ENCODE measurements at places on chromosomes 7 and 10.

GRCh38 chr7:50869108-50869725 lies 86.5 kb upstream of the GRB10 start:
- no peak for DNase-seq

GRCh38 chr7:17769918-17770317 lies 170.4 kb downstream of the SNX13 start:
- peak; percentile 35 for DNase-seq

GRCh38 chr10:90969947-90970673 lies 49.2 kb upstream of the ANKRD1 start:
- DNase-seq: no peak

- DNase-seq: no peak
Measured at GRCh38 chr10:63219749-63220148, 86.6 kb downstream of the NRBF2 start.

DNA sequence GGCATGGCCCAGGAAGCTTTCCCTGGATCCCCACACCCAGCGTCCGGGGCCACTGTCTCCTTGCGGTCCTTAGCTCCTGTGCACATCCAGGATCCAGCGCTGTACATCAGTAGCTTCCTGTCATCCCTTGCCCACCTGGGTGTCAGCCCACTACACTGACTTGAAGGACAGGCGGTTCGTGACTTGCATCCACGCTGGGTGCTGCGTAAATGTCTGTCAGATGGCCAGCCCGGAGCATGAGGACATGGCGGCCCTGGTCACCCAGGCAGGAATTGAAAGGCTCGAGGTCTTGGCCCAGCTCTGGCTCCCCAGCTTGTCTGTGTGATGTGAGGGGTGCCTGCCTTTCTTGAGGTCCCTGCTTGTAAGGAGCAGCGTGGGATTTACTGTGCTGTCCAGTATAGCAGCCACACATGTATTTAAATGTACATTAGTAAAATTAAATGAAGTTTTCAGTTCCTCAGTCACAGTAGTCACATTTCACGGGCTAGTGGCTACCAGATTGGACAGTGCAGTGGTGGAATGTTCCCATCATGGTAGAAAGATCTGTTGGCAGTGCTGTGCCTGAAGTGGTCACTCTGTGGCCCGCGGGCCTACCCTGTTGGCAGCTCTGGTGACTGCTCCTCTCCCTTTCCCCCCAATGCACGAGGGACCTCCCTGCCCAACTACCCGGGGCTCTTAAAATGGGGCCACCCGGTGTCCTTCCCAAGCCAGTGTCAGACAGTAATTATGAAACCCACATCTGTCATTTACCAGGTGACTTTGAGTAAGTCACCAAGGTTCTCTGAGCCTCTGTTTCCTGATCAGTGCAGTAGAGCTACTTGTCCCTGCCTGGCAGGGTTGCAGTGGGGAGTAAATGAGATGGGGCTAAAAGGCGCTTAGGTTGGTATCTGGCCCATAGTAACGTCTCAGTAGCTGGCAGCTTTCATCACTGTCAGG lies 97.8 kb upstream of the PPIF start:
- no peak for DNase-seq

- no peak for DNase-seq
Measured at GRCh38 chr10:5601826-5602495, 64.4 kb downstream of the ASB13 start.

- no peak for DNase-seq
Measured at GRCh38 chr7:47779341-47779771, 168.9 kb downstream of the PKD1L1 start.

- DNase-seq: no peak
Measured at GRCh38 chr10:73519336-73519735, 23.5 kb upstream of the PPP3CB start.

DNA sequence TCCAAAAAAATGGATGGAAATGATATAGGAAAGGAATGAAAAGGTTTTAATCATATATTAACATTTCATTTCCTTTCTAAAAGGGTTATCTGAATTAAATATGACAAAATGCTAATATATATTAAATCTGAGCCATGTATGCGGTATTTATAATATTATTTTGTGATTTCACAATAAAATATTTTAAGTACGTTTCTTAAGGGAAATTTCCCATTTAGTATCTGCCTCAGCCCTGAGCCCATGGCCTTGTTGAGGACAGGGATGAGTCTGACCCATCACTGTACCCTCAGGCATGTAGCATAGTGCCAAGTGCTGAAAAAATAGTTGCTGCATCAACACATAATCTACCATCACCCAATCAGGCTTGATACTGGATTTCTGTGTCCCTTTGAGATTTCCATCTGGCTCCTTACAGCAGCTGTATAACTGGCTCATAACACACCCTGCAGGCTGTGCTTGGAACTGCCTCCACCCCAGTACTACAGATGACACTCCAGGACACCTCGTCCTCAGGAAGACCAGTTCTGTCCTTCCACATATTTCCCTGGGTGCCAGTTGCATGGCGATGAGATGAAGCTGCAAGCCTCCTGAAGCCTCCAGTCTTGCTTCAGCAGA lies 59.4 kb upstream of the ASAH2 start:
- DNase-seq: peak; percentile 27

- no peak for DNase-seq
Measured at GRCh38 chr10:101959346-101959916, 96.5 kb downstream of the ARMH3 start.

GRCh38 chr7:43758029-43758821 lies at the start of gene BLVRA:
Gene BLVRA, plus strand, starts transcription at chr7:43758680. Its CDS starts 12,479 bp downstream, at chr7:43771159.
- DNase-seq: peak; percentile 81

DNA sequence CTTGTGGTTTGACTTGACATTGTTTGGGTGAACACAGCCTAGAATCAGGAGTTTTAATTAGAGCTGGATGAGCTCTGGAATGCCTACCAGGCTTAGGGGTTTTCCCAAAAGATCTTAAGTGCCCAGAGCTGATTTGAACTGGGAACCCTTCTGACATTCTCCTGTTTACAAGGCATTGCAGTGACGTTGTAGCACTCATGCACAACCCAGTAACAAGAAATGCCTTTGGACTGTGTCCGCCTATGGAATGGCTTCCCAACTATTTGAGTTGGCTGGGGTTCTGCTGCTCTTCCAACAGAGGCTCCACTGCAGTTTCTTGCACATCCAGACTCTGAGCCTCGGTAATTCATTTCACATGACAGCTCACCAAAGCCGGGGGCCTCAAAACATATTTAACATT lies 76.7 kb upstream of the MKX start:
- DNase-seq: no peak

- no peak for DNase-seq
Measured at GRCh38 chr7:106952658-106953231, 87.7 kb downstream of the PIK3CG start.

DNA sequence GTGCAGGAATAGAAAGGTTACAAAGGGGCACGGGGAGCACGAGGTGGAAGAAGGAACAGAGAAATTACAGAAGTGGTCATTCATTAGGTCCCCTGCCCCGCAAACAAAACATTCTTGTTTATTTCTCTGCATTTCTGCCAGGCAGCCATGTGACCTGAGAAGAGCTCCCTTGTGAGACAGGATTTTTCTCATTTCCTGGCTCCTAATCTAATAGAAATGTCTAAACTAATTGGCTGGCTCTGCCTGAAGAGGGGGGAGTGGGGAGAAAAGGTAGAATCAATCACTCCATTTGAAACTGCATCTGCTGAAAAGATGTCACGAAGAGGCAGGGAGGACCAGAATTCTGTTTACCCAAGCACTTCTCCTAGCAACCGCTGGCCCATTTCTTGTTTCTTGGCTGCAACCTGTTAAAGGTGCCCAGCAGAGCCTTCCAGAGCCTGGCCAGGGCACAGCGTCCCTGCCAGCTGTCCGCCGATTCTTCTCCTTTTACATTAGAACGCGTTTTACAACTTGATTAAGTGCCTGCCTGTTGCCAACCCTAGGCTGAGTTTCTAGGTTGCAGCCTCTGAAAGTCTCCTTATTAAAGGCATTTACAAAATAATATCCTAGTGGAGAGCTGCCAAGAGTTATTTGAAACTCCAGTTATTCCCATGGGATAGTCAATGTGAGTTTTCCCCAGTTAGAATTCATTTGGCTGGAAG lies 1227.6 kb downstream of the TYW1 start:
- DNase-seq: no peak

DNA sequence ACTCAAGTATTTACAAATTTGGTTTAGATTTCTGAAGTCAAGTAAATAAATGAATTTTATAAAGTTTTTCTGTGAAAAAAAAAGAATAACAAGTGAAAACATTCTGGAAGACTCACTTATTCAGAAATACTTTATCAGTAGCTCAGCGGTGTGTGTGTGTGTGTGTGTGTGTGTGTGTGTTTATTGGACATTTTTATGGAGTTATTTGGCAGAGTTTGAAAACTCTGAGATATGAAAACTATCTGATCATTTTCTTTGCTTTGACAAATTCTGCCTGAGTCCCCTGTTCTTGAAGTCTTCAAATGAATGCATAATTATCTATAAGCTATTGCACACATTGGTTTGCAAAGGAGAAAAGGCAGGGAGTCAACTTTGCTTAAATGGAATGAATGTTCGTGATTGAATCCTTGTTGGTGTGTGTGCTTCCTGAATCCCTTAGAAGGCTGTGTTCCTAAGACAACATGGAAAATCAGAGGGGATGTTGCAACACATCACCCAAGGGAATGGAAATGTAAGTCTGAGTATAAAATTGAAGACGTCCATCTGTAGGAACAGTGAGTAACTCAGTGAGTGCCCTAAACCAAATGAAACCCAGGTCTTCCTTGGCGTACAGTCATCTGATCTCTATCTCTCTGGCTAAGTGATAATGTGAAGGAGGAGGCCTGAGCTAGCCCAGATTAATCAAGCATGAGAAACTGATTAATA lies 160.9 kb downstream of the REEP3 start:
- DNase-seq: no peak

DNA sequence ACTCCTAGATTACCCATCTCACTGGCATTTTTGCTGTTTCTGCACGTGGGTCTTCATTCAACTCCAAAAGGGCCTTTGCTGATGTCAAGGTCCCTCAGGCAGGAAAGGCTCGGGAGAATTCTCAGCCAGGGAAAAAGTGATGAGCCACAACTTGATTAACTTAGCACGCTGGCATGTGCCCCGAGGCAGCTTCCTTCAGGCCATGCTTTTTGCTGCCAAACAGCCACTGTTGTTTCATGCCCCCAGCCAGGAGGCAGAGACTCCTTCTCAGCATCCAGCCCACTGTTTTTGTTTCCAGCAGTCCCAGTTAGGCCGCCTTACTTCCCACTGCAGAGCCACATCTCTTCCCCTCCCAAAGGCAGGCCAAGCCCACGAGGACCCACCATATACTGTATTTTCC lies 266.5 kb upstream of the YAE1 start:
- DNase-seq: no peak

DNA sequence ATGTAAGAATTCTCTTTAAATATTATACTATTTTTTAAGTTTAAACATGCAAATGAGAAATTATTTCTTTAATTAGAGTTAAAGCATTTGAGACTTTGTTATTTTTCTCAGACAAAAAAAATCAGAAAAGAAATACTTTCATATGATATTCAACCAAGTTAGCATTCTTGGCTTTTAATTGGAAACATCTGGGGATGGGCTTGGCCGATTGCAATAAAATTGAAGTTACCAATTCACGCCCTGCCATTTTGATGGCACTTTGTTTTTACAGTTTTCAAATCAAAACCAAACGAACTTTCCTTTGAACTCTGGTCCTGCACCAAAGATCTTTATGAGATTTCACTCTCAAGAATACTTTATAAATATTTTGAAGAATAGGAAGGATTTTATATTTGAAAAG lies 127.7 kb downstream of the ATE1 start:
- DNase-seq: no peak

GRCh38 chr7:66269978-66270377 lies 64.8 kb downstream of the TPST1 start:
- DNase-seq: no peak

- no peak for DNase-seq
Measured at GRCh38 chr7:116395141-116395791, 104.3 kb upstream of the CAV2 start.

DNA sequence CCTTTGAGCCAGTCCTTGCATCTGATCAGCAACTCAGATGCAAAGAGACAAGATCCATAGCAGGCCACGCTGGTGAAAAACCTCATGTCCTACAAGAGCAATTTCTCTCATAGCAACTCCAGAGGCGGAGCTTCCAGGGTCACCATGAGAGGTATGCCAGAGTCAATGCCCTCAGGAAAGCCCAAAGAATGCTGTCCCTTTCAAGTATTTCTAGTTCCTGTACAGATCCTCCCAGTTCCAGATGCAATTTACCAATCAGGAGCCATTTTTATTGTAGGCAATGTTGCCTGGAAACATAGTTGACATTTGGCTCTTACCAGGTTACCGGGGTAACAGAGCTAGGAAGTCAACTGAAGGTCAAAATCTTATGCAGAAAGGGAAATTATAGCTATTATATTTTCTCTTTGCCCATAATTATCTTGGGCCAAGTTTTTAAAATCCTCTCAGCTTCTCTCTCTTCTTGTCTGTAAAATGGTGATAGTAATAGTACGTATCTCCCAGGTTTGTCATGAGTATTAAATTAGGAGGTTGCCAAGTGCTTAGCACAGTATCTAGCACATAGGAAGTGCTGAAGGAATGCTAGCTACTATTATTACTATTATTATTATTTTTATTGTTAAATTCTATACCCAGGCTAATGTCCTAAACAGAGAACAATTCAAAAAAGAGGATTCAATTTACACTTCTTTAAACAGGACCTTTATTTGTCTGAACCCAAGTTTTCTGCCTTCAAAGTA lies 46.3 kb upstream of the TM9SF3 start:
- no peak for DNase-seq
